Esophagus mucosa (tissue), 1 donor: ENCODE measurements at places on chromosomes 4 and X. TPM values are rescaled to one million over a fixed set of nuclear protein-coding genes. Genes with fewer than 3 reads are reported as not detected.

The MAB21L2 gene
- not detected for total RNA-seq

The VEGFC gene
- total RNA-seq = 1.1 TPM

The CTAG2 gene
- not detected for total RNA-seq

The PABPC4L gene
- total RNA-seq = 0.28 TPM

The UGT2B11 gene
- not detected for total RNA-seq
